NCI-H510A treated with DMSO at 0.1 percent for 48 hours (cell line): ENCODE measurements at places on chromosomes 12 and 14.

DNA sequence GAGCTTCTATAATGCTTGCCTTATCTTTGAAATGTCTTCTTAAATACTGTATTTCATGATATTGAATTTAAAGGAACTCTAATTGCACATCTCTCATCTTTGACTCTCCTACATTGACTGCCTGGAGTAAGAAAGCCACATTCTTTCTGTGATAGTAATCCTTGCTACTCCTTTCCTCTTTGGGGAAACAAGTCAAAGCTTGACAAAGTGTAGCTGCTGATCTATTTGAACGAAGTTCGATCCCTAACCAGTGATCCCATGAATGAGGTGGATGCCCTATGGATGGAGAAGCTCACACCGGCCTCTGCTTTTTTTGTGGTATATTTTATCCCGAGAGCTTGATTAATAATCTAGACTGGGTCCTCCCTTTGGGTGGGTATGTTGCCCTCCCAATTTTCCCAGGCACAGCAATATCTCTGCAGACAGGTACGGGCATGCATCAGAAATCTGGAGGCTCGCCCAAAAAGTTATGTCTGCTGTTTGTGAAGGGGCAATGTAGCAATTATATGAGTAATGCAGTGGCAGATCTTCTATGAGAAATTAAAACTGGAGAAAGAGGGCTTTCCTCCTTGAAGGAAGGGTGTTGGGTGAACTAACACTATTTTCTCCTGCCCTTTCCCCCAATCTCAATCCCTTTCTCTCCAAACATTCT lies 163.0 kb upstream of the FRMD6 start:
- DNase-seq, result no peak

GRCh38 chr12:86917121-86917520 lies 660.9 kb upstream of the MGAT4C start:
- DNase-seq, result no peak

DNA sequence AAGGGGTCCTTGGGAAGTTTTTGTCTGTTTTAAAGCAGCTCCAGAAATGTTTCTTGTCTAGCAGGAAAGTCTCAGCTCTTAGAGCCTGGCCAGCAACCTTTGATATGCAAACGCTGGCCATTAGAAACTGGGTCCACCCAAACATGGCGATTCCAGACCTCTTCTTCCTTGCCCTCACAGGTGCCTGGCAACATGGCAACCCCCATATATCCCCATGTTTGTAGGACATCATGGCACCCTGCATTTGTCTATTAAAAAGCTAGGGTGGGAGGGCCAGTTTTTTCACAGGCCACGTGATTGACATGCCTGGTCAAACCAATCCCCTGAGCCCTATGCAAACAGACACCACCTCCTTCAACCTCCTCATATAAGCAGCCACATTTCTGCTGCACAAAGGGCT lies 848.7 kb upstream of the FOXG1 start:
- DNase-seq, result no peak

- DNase-seq, result no peak
Measured at GRCh38 chr12:66587912-66588311, 91.0 kb downstream of the GRIP1 start.

DNA sequence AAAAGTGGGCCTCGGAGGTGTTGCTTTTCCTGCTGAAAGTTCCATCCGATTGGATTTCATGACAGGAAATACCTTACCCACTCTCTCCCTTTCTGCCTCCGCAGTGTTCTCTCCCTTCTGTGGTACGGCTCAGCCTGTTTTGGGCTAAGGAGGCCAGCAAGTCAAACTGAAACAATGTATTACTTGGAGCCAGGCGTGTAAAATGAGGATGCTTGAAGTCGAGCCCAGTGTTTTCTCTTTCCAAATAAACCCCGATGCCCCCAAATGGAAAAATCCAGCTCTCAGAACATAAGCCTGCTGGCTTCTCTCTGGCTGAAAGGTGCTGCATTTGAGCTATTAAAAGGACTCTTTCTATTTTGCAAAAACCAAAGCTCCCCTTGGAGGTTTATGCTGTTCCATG lies 124.7 kb downstream of the ZNF664 start:
- DNase-seq, result peak; percentile 44

DNA sequence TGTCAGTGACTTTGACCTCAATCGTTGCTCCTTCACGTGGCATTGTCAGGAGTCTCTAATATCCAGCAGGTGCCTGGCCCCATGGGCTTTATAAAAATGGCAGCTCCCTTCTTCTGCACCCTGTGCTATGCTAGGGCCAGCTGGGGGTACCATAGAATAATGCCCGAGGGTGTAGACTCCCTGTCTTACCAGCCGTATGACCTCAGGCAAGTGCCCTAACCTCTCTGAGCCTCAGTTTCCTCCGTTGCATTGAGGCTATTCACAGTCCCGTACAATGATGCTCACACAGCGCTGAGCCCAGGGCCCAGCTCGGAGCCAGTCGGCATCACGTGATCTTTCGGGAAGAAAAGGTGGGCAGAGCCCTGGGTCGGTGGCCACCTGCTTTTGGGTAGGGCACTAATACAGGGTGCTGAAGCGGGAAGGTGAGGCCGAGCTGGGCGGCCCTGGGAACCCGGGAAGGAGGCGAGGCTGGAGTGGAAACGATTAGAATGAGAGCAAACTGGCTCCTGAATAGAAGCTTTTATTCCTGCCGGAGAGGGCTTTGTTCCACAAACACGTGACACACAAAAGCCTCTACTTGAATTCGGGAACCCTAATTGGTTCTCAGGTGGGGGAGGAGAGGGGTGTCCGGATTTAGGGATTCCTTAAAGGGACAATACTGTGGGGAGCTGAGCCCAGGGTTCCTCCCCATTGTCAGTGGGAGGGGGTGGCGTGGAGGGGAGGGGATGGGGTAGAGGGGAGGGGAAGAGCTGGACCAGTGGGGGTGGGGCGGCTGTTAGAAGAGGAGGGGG lies 19.9 kb upstream of the MSI1 start:
- DNase-seq, result no peak

DNA sequence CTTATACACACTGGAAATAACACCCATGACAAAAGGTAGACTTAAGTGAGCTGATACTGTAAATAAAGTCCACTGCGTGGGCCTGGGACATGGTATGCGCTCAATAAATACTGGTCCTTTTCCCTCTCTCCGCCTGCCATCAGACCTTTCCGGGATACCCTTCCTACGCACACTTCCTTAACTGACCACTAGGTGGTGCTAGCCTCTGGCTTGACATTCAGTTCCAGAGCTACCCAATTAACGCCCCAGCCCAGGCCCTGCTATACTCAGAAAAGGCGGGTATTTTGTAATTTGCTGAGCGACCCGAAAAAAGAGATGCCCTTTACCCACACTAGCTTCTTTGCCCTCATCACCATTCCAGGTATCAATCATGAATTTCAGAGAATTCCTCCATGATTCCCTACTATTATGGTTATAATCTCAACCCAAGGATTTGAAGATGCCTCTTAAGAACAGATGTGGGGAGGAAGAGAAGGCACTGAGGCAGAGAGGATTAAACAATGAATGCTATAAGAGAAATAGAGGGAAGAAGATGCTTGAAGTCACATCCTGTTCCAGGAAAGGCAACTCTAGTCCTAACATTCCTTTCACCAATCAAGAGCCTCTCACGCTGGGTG lies 3.9 kb upstream of the LRP1 start:
- DNase-seq, result peak; percentile 58

GRCh38 chr14:75042035-75042434 lies 9.2 kb downstream of the MLH3 start:
- DNase-seq, result no peak
